ENCODE measurements at places on chromosomes 6 and 20.

DNA sequence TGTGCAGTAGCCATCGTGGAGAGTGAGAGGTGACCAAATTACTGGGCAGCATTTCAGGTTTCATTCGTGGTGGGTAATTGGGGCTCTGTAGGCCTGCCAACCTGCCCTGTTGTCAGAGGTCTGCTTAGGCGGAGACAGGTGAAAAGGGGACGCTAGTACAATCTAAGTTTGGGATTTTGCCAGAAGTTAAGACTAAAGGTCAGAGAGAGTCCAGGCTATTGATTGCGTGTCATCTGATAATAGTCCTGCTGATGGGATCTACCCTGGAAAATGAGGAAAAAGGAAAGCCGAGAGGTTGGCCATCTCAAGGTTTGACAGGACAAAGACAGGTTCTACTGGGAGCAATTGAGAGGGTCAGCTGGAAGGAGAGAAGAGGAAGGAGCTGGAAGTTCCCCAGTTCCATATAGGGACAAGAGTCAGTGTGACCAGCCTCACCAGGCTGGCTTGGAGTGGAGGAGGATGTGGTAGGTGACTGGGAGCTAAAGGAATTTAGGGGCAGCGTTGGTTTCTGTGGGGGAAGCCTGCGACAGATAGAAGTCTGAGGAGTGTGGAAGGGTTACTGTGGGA lies 10.9 kb downstream of the ARFGEF2 start:
- DNase-seq, result no peak

DNA sequence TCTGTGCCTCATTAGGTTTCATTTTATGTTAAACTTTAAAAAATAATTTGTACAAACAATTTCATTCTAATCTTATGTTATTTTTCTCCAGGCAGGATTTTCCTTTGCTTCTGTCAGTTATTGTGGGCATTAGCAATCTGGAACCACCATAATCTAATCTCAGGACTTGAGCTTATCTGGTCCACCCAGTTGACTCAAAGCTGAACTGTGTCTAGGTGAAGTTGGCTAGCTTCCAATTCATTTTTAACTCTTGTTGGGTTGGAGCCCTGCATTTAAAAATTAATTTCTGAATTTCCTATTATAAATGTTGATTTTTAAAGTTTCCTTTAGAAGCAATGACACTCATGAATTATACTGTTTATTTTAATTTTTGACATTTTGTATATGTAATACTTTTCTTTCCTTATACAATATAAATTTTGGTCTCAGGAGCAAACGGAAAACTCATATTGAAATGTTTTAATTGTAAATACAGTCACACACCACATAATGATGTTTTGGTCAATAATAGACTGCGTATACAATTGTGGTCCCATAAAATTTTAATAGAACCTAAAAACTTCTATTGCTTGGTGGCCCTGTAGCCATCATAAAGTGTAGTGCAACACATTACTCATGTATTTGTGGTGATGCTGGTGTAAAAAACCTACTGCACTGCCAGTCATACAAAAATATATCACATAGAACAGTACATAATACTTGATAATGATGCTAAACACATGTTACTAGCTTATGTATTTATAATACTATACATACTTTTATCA lies 121.3 kb downstream of the CLVS2 start:
- DNase-seq, result no peak

DNA sequence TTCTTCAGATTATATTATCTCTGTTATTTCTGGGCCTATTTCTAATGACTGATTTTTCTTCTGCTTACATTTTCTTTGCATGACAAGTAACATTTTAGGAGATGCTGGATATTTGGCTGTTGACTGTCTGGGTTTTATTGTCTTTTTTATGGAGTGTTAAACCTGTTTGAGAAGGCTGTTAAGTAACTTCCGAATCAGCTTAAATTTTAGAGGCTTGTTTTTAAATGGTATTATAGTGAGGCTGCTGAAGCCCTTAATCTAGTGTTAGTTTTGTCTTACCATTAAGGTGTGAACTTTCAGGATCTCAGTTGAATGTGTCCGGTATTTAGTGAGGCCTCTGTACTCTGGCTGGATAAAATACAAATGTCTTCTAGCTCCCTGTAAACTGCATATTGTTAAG lies 109.8 kb downstream of the EYA4 start:
- DNase-seq, result no peak

DNA sequence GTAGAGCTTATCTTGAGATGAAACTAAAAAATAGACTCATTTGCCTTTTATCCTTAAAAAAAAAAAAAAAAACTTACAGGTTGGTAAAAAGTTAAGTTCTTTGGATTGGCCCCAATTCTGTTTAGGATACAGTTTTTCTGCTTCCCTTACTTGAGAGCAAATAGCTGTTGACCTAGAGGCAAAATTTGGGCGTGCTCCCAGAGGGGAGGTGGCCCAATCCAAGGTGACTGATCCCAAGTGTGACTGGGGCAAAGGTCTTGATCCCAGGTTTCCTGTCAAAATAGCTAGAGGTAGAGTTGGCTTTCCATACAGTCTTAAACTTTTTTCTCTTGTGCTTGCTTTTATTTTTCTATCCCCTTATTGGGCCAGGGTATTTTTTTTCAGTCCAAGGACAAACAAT lies 363.8 kb upstream of the AGPAT4 start:
- no peak for DNase-seq

GRCh38 chr6:117270055-117270842 lies 4.9 kb downstream of the VGLL2 start:
- no peak for DNase-seq

GRCh38 chr20:5080384-5080877 lies 39.3 kb downstream of the PCNA start:
- DNase-seq, result no peak

GRCh38 chr20:37500311-37500710 lies 20.7 kb upstream of the NNAT start:
- no peak for DNase-seq

- no peak for DNase-seq
Measured at GRCh38 chr6:14616656-14617055, 499.1 kb downstream of the CD83 start.

- DNase-seq, result no peak
Measured at GRCh38 chr6:24972311-24972958, 36.7 kb upstream of the RIPOR2 start.

GRCh38 chr6:97203343-97203742 lies 79.7 kb downstream of the MMS22L start:
- DNase-seq, result no peak

DNA sequence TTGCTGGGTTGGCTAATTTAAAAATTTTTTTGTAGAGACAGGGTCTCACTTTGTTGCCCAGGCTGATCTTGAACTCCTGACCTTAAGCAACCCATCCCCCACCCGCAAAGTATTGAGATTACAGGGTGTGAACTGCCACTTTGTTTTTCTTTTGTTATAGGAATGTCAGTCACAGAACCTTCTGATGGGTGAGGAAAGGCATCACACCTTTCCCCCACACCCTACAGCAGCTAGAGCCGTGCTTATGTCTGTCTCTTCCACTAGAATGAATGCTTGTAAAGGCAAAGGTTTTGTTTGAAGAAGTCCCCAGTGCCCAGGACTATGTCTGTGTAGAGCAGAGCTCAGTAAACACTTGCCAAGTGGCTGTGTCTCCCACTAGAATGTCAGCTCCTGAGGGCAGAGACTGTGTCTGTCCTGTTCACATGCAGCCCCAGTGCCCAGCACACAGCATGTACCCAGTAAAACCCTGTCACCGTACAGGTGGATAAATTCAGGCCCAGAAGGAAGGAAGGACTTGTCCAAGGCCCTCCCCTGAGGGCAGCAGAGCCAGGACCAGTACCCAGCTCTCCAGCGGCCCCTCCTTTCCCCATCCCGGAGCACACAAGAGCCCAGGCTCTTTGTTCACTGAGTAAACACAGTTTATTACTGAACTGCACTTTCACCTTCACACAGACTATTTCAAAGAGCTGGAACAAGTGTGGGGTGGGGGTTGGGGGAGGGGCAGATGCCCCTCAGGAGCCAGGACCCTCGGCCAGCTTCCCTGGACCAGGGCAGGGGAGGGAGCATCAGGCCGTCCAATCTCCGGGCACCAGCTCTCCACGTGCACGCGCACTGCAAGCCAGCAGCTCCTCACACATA lies 26.4 kb downstream of the COX4I2 start:
- no peak for DNase-seq

DNA sequence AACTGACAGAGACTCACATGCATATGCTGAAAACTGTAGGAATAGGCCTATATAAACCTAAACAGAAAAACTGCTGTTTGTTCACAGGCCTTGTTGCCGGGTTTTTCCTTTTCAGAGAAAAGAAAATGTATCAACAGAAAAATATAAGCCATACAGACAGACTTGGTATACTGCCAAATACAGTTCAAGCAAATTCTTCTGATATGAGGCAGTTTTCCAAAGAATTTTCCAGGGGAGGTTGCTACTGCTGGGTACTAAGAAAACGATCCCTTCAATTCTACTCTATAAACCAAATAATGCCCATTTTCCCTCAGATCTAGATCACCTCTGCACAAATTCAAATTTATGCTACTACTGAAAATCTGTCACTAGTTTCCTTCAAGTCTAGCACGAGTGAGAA lies 59.4 kb downstream of the ME1 start:
- DNase-seq, result no peak

DNA sequence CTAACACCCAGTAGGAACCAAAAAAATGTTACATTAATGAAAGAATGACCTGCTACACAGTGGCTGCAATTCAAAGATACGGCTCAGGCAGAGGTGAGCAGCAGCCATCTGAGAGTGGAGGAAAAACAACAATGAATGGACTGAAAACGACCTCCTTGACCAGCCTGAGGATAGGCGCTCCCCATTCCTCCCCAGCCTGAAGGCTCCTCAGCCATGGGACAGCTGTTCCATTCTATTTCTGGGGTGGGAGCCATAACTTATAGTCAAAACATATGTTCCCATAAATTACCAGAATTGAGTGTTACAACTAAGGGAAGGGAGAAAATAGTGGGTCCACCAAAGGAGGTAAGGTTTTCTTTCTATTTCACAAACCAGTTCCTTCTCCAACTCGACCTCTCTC lies 27.2 kb downstream of the FYN start:
- DNase-seq, result no peak

- DNase-seq, result no peak
Measured at GRCh38 chr6:84554074-84554473, 210.3 kb downstream of the TBX18 start.

DNA sequence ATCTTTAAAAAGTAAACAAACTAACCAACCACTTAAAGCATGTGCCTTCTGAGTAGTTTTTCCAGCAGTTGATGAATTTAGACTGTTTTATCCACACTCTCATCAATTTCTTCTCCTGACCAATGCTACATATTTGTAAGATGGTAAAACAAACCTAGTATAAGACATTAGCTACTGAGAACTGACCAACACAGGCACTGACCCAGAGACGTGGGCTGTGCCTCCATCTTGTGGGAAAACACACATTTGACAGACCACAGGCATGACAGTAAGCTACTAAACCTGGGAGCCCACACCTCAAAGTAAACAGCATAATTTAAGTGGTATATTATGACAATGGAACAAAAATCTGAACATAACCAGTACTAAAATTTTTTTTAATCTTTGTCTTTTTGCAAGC lies 121.4 kb upstream of the NRSN1 start:
- no peak for DNase-seq

- no peak for DNase-seq
Measured at GRCh38 chr6:150058231-150058792, 10.6 kb downstream of the ULBP3 start.

GRCh38 chr6:145508107-145508506 lies 227.2 kb downstream of the EPM2A start:
- no peak for DNase-seq
